ENCODE measurements at places on chromosomes 13 and 19. TPM values are rescaled to one million over a fixed set of nuclear protein-coding genes. Genes with fewer than 3 reads are reported as not detected.

DNA sequence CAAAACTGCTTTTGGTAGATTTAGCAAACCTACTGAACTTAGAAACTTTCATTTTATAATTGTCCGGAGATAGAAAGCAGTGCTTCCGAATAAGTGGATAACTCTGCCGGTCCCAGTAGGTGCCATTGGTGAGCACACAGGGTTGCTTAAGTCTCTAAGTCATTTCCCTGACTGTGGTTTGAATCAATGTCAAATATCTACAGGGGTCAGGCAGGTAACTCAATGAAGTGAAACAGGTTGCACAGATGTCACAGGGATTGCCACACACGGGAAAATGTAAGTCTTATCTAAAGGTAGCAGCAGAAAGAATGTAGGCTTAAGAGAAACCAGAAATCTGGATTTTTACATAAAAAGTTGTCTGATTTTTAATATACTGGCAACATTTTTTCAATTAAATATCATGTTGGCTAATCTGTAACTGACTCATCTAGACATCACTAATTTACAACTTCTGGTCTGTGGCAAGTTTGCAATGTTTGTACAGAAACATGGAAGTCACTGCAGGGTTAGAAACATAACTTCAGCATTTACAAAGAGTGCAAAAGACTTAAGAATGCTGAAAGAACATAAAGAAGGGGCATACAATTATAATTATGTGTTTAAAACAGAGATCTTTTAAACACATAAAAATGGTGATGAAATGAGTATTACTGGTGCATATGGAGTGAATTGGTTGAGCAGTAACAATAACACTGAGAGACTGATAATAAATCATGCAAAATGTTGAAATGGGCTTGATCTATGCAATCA is 14.3 kb upstream of the LRRC63 start:
- DNase-seq = no peak

- no peak for DNase-seq
Measured at GRCh38 chr19:41339936-41340335, 13.8 kb downstream of the TGFB1 start.

DNA sequence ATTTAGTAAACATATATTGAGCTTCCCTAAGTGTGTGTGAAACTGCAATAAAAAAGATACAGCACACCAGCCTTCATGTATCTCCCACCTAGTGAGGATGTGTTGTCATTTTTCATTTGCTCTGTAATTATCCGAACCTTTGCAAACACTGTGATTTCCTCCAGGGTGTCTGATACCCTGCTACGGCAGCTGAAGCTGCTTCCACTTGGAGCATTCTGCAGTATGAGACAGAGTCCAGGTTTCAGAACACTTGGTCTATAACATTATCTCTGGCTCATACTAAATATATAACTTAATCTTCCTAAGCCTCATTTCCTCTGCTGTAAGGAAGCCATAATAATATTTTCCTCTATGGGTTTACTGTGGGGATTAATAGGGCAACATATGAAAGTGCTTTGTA is 1338.1 kb upstream of the SLC10A2 start:
- no peak for DNase-seq

DNA sequence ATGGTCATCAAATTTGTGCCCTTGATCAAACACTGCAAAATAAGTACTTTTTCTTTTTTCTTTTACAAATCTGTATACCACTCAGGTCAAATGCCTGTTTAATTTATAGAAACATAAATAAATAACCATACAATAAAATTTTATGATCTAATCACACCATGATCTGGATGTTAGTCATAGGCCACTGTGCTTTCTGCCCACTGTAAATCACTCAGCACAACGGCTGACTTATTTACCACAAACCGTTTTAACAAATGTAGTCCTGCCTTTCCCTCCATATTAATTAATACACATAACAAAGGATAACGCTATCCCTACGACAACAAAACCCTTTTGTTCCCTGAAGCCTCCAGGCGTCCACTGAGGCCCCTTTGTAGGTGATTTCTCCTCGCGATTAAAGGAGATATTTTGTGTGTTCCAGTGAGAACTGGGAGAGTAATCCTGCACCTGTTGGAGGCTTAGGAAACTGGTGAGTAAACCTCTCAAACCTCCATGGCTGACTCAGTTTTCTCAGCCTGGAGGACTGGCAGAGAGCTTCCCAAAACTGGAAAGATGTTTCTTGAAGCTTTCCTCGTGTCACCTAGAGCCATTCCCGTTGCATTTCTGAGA is 477.1 kb upstream of the SGCG start:
- DNase-seq = no peak

GRCh38 chr13:27965343-27965739 is 3.8 kb downstream of the CDX2 start:
- DNase-seq = no peak

DNA sequence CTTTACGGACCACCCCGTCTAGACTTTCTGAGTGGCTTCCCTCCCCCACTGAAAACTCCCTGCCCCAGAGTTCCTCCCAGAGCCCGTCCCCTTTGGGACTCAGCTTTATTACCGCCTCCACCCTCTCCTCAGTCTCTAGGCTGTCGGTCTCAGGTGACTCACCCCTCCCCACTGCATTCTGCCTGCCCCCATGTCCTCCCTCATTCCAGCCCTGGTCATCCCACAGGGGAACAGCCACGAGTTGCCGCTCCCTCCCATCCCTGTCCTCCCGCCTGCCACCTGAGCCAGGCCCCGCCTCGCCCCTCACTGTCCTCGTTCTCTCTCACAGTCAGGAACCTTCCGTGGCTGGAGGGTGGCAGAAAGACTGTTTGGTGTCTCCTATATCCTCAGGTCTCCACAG is 57.3 kb downstream of the SMARCA4 start:
- DNase-seq = no peak

- DNase-seq = no peak
Measured at GRCh38 chr13:21047591-21048282, 13.6 kb downstream of the LATS2 start.

DNA sequence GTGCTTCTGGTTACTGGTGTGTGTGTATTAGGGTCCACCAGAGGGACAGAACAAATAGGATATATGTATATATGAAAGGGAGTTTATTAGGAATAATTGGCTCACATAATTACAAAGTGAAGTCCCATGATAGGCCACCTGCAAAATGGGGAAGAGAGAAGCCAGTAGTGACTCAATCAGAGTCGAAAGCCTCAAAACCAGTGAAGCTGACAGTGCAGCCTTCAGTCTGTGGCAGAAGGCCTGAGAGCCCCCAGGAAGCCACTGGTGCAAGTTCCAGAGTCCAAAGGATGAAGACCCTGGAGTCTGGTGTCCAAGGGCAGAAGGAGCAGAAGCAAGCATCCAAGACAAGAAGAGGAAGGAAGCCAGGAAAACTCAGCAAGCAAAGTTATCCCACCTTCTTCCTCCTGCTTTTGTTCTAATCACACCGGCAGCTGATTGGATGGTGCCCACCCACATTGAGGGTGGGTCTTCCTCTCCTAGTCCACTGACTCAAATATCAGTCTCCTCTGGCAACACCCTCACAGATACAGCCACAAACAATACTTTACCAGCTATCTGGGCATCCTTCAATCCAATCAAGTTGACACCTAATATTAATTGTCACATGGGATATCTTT is 21.7 kb upstream of the SCEL start:
- DNase-seq = no peak

DNA sequence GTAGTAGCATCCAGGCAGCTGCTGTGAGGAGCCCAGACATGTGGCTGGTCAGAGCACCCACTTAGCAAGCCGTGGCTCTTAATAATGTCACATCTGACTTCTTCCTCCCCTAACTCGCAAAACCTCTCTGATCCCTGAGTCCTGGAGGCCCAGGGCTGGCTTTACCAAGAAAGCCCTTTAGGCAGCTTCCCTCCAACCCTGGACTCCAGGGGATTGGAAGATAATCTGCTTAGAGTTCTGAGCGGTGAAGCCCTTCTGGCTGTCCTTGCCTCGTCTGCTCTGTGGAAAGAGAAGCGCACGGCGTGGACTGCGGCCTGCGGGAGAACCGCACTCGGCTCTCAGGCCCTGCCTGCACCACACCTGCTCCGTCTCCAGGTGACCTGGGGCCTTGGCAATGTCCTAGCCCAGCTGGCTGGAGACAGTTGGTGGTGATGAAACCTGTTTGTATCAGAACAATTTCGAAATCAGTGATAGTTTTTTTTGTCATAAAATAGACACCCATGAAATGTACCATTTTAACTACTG is 64.5 kb upstream of the MCF2L start:
- no peak for DNase-seq

DNA sequence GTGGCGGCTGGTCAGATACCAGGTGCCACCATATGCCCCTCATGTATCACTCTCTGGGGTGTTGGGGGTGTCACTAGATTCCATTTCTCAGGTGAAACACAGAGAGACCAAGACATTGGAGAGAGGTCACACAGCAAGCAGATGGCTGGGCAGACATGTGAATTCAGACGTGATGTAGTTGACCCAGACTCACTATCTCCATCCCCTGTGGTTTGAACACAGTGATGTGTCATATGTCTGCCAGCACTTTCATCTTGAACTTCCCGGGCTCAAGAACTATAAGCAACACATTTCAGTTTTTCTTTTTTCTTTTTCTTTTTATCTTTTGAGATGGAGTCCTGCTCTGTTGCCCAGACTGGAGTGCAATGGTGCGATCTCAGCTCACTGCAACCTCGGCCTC is 16.1 kb upstream of the UPF1 start:
- DNase-seq = no peak

DNA sequence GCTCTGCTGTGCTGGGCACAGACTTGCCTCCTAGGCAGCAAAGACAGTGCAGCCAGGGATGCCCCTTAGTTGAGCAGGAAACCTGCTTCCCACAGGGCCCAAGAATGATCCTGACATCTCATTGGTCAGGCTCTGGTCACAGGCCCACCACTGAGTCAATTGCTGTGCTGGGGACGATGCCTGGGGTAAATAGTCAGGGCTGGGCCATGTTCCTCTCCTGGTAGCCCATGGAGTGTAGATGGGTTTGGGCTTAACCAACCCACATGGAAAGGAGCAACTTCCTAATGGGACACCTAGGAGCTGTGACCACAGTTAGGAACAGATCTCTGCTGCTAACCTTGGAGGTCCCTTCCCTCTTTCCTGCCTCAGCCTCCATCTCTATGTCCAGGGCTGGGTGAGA is 212.5 kb upstream of the ZNF536 start:
- no peak for DNase-seq

DNA sequence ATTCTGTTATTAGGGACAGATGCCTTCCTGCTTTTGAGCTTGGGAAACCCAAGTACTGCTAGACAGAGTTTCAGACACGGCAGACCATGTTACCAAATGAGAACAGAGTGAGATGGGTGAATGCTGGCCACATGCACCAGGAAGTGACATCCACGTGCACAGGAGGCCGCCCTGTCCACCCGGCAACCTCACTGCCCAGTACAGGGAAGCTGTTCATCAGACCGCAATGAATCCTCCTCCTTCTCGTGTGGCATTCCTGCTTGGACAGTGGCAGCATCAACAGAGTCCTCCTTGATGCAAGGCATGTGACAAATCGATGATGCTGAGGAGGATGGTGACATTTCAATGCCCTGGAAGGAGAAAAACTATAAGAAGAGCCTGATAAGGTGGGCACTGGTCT is 191.0 kb upstream of the SOX1 start:
- DNase-seq = peak; percentile 49

DNA sequence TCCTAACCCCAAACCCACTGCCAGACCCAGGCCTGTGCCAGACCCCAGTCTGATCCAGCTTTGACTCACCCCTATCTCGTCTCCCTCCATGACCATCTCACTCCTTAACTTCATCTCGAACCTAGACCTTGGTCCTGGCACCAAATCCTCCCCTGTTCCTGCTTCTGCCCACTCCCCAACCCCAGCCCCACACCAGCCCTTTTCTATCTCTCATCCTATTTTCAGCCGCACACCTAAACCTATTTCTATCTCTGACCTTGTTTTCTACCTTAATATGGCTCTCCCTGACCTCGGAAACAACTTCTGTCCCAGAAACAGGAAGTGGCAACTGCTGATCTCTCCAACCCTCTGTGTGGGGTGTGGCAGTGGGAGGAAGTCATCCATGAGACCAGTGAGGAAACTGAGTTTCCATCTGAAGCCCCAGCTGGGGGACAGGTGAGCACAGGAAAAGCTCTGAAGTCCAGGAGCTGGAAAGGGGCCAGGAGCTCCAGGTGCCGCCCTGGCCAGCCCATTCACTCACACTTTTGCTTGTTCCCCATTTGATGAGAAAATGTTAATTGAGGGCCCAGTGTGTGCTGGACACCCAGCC is 13.7 kb downstream of the PTH2 start:
- DNase-seq = no peak

- DNase-seq = no peak
Measured at GRCh38 chr19:46958532-46958931, 61.1 kb upstream of the NPAS1 start.

- no peak for DNase-seq
Measured at GRCh38 chr13:94617389-94618000, 15.8 kb downstream of the GPR180 start.

DNA sequence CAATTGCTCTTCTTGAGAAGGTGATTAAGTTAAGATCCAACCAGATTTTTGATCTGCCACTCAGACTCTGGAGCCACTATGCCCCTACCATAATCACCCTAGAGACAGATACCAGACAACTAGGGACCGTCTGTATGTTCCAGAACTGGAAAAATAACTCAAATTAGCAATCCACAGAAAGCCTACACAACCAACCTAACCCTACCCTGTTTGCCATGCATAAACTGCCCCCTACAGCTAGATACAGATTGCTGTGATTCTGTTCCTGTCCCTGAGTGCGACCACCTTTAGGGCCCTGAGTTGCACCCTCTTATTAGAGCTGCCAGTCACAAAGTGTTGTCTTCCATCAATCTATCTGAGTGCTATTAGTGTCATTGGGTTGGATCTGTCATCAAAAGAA is 929.8 kb upstream of the SLITRK1 start:
- no peak for DNase-seq

DNA sequence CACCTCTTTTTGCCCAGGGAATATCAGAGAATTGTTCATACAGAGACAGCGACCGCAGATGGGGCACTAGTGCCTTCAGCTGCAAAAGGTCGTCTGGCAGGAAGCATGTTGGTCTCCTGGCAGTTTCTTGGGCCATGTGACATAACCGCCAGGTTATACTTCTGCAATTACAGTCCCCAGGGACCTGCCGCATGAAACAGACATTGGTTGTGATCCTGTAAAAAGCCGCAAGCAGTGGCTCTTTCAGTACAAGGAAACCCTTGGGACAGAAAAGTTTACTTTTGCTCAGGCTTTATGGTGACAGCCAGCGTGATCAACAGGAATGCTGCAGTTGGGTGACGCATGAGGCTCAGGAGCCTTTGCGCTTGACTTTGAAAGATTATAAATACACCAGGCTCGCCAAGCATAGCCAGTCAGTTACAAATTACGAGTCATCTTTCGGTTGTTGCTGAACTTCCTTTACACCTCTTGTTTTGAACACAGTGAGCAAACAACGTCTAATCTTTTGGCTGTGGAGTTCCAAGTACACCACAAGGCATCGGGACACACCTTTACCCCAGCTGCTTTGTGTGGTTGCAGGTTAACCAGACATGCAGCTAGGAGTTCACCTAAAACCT is 50.5 kb upstream of the UBE2L5 start:
- DNase-seq = no peak

The VAV1 gene
- total RNA-seq = not detected

The MATK gene
- total RNA-seq = not detected

The IFNL1 gene
- not detected for total RNA-seq

The FTL gene
- 4,533 TPM for total RNA-seq

The DENND1C gene
- not detected for total RNA-seq

The KLK1 gene
- total RNA-seq = not detected

The SIGLEC12 gene
- not detected for total RNA-seq

The SIGLEC9 gene
- not detected for total RNA-seq

The SLC7A1 gene
- 108 TPM for total RNA-seq

The ZNF146 gene
- total RNA-seq = 69.0 TPM

The ZNF90 gene
- total RNA-seq = 2.4 TPM
